SW480 (cell line): ENCODE measurements at places on chromosomes 2 and 18.
A peak's percentile ranks its signal among the peaks of the same experiment; 100 is the strongest.

DNA sequence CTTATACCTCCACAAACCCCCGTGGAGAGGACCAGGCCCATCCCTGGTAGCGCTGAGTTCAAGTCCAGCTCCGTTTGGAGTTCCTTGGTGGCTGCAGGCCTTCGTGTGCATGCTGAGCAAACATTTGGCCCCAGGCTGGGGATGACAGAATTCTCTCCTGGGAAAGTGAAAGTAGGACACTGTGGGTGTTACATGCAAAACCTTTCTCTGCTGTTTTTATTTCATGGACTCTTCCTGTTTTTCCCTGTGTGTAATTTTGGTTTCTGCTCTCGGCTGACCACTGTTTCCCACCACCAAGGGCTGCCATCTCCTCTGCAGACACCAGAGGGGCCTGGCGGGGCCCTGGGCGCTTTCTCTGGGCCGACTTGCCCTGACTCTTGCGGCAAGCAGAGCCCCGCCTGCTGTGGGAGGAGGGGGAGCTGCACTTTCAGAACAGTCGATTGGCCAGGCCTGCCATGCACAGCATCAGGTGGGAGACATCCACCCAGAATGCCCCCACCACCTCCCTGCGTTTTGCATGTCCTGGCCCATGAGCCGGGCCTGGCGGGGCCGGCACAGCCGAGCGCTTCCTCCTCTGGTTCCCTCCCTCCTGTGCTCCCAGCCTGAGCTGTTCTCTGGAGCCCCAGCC, 102.4 kb downstream of the CABLES1 start:
- no peak for DNase-seq

DNA sequence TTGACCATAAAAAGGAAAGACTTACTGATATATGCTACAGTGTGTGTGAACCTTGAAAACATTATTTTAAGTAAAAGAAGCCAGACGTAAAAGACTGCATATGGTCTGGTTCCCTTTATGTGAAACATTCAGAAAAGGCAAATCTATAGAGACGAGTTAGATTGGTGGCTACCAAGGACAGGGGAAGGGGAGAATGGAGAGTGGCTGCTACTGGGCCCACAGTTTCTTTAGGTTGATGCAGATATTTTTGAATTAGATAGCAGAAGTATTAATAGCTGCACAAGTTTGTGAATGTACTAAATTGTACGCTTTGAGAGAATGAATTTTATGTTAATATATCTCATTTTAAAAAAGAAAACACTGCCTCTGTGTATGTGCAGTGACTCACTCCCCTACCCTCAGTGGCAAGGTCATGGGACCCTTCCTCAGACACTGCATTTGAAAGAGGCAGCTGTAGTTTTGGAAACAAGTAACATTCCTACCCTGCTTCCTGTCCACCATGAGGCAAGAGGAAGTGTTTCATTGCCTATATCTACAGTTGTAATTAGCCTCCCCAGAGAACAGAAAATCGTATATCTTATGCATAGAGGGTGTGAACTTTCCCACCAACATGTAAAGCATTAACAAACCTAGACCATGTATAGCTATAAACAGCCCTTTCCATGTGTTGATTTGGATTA, 29.8 kb upstream of the ARMC9 start:
- no peak for DNase-seq

- no peak for DNase-seq
These were observed 6.6 kb upstream of the SEMA4C start for GRCh38 chr2:96876269-96877041.

GRCh38 chr2:239970004-239970623, 55.0 kb downstream of the NDUFA10 start:
- peak; percentile 23 for DNase-seq

DNA sequence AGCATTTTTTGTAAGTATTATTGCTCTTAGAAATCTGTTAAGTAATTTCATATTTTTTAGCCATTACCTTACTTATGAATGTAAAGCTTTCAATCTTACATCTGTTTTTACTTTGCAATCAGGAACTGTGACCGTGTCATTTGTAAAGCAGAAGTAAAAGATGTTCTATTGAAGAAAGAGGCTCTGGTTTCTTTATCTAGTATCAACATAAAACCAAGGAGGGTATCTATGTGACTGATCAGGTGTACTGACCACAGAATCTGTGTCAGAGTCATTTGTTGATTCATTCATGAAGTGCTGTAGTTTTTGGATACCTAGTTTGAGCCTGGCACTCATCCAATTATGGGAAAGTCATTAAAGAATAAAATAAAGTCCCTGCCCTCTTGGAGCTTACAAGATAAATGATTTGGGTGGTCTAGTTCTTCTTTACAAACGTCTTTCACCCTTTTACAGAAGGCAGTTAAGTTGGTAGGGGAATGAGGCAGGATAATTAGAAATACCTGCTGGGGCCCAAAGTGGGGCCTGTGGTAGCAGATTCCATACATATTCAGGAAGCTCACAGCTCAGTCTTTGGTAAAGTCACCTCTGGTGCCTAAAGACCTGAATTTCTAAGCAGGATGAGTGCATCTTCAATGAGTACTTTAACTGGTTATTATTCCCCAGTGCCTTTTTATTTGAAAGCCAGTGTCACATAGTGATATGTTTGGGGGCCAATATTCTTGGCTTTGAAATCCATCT, 260.6 kb upstream of the NT5C1B start:
- DNase-seq = no peak

DNA sequence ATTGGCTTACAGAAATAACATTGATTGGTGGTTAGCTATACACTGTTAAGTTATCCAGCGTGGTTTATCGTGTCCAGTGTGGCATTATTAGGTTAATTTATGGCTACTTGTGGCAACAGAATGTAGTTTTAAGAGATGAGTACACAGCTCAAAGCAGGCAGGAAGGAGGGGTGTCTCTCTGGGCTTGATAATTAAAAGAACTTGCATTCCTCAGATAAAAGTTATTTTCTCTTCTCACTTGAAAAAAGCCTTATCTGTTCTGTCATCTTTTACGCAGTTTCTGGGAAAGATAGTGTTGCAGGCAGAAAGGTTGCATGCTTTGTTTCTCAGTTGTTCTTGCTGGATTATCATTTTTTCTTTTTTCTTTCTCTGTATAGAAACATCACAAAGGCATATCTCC, 154.4 kb upstream of the COL3A1 start:
- no peak for DNase-seq

DNA sequence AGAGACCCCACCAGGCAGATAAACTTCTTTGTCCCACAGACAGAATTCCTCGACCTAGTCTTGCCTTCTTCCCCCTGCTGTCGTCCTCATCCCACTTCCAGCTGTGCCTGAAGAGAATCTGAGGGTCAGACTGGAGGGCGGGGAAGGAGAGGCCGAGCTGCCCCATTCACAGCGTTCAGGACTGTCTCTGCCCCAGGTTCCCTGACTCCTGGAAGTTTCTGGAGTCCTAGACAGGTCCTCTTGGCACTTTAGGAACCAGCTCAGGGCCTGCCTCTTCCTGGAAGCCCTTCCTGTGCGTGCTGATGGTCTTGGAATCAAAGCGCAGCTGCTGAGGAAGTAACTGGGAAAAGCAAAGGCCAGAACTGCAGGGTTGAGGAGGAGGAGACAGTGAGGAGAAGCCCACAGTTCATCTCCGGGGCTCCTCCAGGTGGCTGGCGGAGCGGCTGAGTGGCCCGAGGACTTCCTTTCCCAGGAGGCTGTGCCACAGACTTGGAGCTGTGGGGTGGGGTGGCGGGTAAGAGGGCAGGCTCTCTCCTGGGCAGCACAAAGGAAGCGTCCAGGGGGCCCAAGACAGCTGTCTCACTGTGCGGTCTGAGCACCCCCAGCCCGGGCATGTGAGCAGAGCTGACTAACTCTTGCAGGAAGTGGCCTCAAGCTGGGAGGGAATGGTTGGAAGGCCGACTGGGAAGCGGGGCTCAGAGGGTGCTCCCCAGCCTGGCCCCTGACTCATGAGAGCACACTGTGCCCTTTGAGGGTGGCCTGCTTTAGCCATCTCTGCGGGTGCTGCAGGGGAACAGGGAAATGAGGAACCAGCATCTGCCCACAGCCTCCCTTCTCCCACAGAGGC, 39.5 kb downstream of the SDC1 start:
- DNase-seq = no peak

DNA sequence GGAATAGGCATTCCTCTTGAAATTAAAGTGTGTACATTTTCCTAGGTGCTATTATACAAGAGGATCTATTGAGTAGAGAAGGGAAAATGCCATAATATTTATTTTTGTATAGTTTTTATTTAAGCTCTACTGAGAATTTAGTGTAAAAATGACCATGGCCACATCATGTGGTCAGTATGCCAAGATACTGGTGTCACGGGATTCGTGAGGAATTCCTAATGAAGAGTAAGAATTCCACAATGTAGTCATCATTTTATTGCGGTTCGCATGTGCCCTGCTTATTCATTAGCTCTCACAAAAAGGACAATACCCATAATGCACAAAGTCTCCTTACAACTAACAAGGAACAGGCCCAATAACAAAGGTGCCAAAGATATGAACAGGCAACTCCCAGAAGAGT, 39.3 kb upstream of the PARD3B start:
- no peak for DNase-seq

DNA sequence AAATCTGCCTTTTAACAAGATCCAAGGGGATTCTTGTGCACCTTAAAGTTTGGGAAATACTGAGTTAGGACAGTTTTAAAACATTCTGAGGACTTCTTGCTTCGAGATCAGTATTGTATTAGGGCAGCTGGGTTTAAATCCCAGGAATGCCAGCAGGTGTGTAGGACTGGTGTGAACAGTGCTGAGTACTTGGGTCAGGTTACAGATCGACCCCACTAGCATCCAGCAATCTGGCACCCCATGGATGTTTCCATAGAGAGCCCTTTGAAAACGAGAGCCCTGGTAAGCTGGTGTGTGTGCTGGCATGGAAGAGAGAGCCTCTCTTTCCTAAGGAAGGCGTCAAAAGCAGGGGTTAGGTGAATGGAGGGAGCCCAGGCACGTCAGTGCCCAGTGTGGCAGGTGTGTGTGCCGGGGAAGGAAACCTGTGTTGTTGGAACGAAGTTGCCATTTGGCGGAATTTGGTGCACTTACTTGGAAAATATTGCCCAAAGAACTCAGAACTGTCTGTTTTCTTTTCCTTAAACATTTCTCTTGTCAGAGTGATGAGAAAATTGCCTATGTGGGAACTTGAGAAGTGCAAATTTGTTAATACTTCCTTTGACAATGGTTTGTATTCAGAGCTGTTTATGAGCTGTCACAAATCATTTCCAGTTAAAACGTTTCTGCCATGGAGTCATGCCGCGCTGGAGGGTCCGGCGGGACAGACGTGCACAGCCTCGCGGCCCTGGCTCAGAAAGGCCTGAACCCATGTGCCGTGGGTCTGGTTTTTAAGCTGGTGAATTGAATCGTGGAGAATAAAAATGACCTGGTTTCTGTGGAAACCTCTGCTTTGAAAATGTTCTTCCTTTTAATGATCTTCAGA, 38.1 kb downstream of the LDLRAD4 start:
- DNase-seq = no peak

- DNase-seq = peak; percentile 31
These were observed 100.2 kb upstream of the MYCN start for GRCh38 chr2:15840148-15840547.

GRCh38 chr2:233026198-233026813, 6.2 kb upstream of the NEU2 start:
- peak; percentile 41 for DNase-seq

- DNase-seq = no peak
These were observed 30.3 kb downstream of the TNP1 start for GRCh38 chr2:216829533-216829932.

- DNase-seq = no peak
These were observed 27.5 kb downstream of the BIN1 start for GRCh38 chr2:127079358-127079920.

GRCh38 chr2:183214680-183215079, 90.4 kb downstream of the NUP35 start:
- DNase-seq = no peak
